SK-N-DZ (cell line): ENCODE measurements at places on chromosomes 2 and 18.

DNA sequence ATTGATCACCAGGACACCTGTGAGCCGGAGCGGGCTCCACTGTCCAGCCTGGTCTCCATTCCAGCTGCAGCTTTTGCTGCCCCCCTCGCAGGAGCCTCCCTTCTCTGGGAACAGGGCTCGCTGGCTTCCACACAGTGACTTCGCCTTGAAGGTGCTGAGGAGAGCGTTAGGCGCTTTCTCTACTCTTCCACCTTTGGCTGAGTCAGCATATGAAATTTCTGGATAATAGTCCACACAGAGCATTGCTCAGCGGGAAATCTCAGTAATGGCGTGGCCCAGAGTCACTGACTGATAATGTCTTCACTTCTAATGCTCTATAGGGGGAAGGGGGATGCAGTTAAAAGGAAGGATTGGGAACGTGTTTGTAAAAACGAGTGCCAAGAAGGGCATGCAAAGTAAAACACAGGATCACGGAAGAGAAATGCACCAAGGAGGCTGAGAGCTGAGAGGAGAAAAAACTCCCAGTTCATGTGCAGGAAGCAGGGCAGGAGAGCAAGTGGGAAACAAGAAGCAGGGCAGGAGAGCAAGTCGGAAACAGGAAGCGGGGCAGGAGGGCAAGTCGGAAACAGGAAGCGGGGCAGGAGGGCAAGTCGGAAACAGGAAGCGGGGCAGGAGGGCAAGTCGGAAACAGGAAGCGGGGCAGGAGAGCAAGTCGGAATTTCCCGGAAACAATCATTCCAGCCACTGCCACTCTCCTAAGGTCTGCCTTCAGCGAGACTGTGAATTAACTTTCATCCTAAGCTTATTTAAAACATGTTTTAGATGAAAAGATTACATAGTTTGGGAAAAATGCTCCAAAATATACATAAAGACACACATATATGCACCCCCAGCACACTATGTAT, 77.7 kb downstream of the MYT1L start:
- DNase-seq: no peak

DNA sequence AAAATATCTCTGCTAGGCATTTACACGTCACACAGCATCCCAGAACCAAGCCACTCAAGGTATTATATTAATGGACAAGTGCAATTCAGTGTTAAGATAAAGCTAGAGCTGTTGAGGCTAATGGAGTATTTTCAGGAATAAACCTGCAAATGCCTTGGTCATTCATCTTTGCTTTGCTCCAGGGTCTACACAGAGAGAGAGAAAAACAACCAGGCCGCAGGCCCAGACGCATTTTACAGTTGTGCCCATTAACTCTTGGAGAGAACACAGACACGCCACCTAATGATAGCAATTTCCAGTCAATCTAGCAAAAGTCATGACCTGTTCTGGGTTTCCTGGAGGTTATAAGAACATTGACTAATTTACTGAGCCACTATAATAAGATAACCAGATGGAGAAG, 829.3 kb downstream of the LRRTM4 start:
- peak; percentile 96 for DNase-seq

DNA sequence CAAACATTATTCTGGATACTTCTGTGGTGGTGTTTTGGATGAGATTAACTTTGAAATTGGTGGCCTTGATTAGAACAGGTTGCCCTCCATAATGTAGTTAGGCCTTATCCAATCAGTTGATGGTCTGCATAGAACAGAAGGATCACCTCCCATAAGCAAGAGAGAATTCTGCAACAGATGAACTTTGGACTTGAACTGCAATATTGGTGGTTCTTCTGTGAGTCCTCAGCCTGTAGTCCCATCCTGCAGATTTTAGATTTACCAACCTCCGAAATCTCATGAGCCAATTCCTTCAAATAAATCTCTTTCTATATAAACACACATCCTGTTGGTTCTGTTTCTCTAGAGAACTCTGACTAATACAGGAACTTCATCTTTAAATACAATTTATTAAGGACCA, 81.9 kb downstream of the IRS1 start:
- no peak for DNase-seq

DNA sequence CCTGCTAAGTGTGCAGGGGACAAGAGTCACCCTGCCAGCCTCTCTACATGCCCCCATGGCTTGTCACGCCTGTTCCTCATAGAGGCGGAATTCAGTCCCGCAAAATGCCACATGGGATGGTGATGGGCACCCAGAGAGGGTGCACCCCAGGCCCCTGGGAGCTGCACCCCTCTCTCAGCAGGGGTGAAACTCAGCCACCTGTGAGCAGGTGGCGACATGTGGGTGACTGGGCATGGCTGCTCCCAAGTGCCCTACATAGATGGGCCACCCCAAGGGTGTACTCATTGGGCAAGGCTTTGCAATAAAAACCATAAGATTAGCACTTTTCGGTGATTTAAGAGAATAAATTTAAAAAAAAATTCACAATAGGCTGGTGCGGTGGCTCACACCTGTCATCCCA, 6.3 kb downstream of the HS6ST1 start:
- DNase-seq: no peak

DNA sequence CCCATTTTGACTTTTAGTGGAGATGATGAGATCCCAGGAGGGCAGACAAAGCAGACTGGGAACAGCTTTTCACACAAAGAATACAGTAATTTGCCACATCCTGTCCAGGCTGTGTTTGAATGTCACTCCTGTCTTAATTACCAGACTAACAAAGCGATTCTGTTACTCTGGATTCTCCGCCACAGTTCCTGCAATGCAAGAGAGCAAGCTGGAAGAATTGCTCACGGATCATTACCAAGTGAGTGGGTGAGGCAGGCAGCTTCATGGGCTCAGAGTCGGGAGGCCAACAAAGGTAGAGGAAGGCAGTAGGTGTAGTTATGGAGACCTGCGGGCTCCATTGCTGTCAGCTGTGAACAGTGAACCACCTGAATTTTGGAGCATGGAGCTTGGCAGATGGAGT, 250.5 kb upstream of the ATP5MC3 start:
- no peak for DNase-seq
